ENCODE measurements at places on chromosomes 6 and 20. TPM values are rescaled to one million over a fixed set of nuclear protein-coding genes. Genes with fewer than 3 reads are reported as not detected.

TTBK1 gene
- not detected for total RNA-seq

PI16 gene
- 3.7 TPM for total RNA-seq

CDSN gene
- not detected for total RNA-seq

TRIM15 gene
- total RNA-seq: not detected

TFAP2B gene
- not detected for total RNA-seq

SIRPB2 gene
- total RNA-seq: not detected

PAX1 gene
- total RNA-seq: not detected

AKAP7 gene
- total RNA-seq: 14.0 TPM

IMPG1 gene
- not detected for total RNA-seq

SLC26A8 gene
- total RNA-seq: not detected

EYS gene
- total RNA-seq: not detected

CRISP2 gene
- not detected for total RNA-seq

PRKN gene
- total RNA-seq: 6.1 TPM

ALDH8A1 gene
- total RNA-seq: 3.6 TPM

BNIP5 gene
- not detected for total RNA-seq

OLIG3 gene
- not detected for total RNA-seq

CPXM1 gene
- 0.20 TPM for total RNA-seq

SCUBE3 gene
- 0.14 TPM for total RNA-seq

SLC22A16 gene
- not detected for total RNA-seq

TUBB2B gene
- not detected for total RNA-seq

CRISP3 gene
- total RNA-seq: not detected

KHDC1 gene
- 1.1 TPM for total RNA-seq

GABRR1 gene
- not detected for total RNA-seq

MUC22 gene
- not detected for total RNA-seq

BPI gene
- not detected for total RNA-seq

FAM217A gene
- total RNA-seq: not detected

DCDC2 gene
- total RNA-seq: not detected
